ENCODE measurements at places on chromosomes 3 and 15.

DNA sequence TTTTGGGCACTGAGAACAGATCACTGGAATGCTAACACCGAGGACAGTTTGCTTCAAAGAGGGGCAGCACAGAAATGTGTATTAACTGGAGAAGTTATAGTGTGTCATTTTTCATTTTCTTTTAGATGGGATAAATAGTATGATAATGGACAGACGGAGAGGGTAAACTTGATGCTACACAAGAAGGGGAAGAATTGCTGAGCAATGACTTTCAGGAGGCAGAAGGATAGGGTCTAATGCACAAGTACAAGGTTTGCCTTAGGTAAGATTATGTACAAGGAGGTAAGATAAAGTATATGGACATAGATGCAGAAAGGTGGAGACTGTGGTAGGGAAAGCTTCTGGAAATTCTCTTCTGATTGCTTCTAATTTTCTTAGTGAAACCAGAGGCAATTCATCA, 32.3 kb upstream of the LRRC58 start:
- DNase-seq, result no peak

DNA sequence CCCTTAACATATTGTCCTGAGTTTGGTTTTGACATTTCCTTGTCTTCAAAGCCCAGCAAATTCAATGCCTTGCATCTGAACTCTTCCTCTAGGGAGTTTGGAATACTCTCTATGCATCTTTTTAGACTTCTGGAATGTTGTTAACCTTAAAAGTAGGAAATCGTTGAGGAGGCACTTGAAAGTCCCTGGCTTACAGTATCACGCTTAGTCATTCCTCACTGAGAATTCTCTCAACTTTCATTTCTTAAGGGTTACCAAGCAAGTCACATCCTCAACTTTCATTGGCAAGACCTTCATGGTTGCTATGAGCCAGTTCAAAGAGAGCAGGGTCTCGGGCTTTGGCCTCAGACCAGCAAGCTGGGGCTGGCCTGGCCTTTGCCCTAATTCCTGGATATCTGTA, 89.9 kb downstream of the ASB7 start:
- DNase-seq, result no peak

- no peak for DNase-seq
These were observed 3.1 kb downstream of the SERF2 start for GRCh38 chr15:43795197-43795596.

GRCh38 chr15:31452595-31453557, 126.2 kb downstream of the KLF13 start:
- no peak for DNase-seq

- DNase-seq, result no peak
These were observed 5.0 kb downstream of the LMCD1 start for GRCh38 chr3:8506571-8507061.
